ENCODE measurements at places on chromosomes 12 and 14.
A peak's percentile ranks its signal among the peaks of the same experiment; 100 is the strongest.

DNA sequence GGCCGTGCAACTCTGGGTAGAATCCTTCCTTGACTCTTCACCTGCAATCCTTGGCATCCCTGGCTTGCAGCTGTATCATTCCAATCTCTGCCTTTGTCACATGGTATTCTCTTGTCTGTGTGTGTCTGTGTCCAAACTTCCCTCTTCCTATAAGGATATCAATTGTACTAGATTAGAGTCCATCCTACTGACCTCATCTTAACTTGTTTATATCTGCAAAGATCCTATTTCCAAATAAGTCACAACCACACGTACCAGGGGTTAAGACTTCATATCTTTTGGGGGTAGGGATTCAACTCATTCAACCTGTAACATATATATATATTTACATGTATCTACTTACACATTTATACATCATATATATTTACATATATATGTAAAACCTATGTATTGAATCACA is 29.6 kb upstream of the RASSF3 start:
- no peak for DNase-seq

GRCh38 chr14:54854181-54854580 is 48.4 kb downstream of the GCH1 start:
- DNase-seq, result no peak

DNA sequence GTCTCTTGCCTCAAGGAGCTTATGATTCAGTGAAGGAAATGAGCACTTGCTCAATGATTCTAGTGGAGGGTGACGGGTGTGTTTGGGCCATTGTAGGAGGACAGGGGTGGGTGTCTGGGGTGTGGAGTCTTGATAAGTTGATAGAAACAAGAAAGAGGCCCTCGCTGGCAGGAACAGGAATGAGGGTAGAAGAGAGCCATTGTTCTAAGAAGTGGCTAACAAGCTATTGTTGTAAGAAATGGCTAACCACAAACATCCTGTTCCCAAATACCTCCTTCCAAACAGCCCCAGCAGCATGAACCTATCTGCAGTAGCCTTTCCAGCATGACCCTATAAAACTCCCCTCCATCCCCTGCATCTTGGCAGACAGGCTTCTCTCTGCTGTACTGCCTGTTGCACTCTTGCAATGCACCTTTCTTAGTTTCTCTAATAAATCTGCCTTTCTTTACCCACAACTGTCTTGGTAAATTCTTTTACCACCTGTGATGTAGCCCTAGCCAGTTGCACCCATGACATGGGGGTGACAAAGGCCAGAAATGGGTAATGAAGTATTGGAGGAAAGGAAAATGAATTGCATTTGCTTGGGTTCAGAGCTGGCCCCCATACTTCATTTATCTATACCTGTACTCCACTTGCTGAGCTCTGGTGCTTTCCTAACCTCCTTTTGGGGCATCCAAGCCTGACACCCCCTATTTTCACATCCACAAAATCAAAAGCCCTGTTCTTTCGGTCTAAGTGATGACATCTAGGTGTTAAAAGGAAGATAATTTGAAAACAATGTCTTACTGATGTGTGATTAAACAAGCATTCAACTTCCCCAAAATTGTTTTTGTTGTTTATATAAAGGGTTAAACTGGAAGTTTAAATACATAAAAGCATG is 389.1 kb downstream of the GRIN2B start:
- DNase-seq, result no peak

GRCh38 chr14:44030831-44031383 is 476.2 kb downstream of the FSCB start:
- no peak for DNase-seq

- DNase-seq, result peak; percentile 83
Observed at GRCh38 chr14:93096691-93097322, 18.9 kb downstream of the ITPK1 start.

Measured in left ventricle myocardium superior (tissue), 1 donor.